ENCODE measurements at places on chromosomes 2 and 18. TPM values are rescaled to one million over a fixed set of nuclear protein-coding genes. Genes with fewer than 3 reads are reported as not detected.

SDC1 gene
- total RNA-seq: 27.5 TPM

PCARE gene
- total RNA-seq: not detected

OBSL1 gene
- total RNA-seq: 111 TPM

ARHGAP15 gene
- 5.9 TPM for total RNA-seq

AGFG1 gene
- 96.4 TPM for total RNA-seq

KCNE4 gene
- total RNA-seq: not detected

SESTD1 gene
- 24.8 TPM for total RNA-seq

DCDC2C gene
- total RNA-seq: not detected

TMEM37 gene
- 1.0 TPM for total RNA-seq

OR6B2 gene
- not detected for total RNA-seq

FHL2 gene
- total RNA-seq: 17.8 TPM

NAT8 gene
- not detected for total RNA-seq

NR4A2 gene
- 0.56 TPM for total RNA-seq

TMEM87B gene
- 34.4 TPM for total RNA-seq

PPP1CB gene
- total RNA-seq: 244 TPM

ITGA4 gene
- total RNA-seq: 8.2 TPM

DSC2 gene
- total RNA-seq: 11.9 TPM

CHST9 gene
- total RNA-seq: 1.3 TPM

STPG4 gene
- not detected for total RNA-seq

PAIP2B gene
- 12.5 TPM for total RNA-seq

FAM124B gene
- total RNA-seq: 0.15 TPM

HOXD1 gene
- total RNA-seq: not detected

TWIST2 gene
- total RNA-seq: 1.7 TPM

RNF25 gene
- 18.5 TPM for total RNA-seq

TEX261 gene
- total RNA-seq: 27.7 TPM

TSPYL6 gene
- not detected for total RNA-seq

SCN1A gene
- total RNA-seq: 2.7 TPM

CRACDL gene
- 0.07 TPM for total RNA-seq
